ENCODE measurements at places on chromosomes 6 and 20.

- no peak for DNase-seq
Observed at GRCh38 chr6:137084865-137085617, 40.3 kb upstream of the IL20RA start.

DNA sequence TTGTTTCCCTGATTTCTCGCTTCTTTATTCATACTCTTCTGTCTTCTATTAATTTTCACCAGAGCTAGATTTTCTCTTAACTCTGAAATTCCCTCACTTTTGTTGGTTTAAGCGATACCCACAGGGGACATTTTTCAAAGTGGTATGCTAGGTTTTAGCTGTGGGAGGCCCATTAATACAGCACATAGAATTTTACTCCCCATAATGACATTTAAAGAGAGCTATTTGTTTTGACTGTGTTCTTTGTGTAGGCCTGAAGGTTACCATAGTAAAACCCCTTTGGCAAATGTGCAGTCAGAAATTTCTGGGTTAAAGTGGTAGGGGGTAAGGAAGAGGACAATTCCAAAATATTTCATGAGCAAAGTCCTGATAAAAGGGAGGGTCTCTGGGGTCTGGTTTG lies 721.1 kb upstream of the CITED2 start:
- DNase-seq, result no peak

- DNase-seq, result no peak
Observed at GRCh38 chr20:57756921-57757320, 47.1 kb upstream of the PMEPA1 start.

- DNase-seq, result no peak
Observed at GRCh38 chr6:2596222-2596621, 154.5 kb downstream of the MYLK4 start.

- DNase-seq, result no peak
Observed at GRCh38 chr6:149362289-149362688, 37.8 kb upstream of the SUMO4 start.

DNA sequence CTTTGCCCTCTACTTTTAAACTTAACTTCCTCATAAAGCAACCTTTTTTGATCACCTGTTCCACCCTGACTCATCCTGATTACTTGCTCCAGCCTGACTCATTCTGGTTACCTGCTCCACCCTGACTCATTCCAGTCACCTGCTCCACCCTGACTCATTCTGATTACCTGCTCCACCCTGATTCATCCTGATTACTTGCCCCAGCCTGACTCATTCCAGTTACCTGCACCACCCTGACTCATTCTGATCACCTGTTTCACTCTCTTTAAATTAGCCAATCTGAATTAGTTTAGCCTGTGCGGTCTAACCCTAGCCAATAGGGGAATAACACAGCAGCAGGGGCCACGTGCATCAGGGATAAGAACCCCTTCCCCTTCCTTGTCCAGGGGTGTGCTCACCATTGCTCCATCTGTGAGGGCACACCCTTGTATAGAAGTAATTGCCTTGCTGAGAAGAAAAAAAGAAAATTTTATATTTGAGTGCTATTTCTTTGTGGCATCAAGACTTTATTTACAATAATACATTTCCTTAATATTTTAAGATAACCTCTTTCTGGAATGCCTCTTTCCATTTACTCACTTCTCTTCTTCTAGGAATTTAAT lies 17.9 kb downstream of the HLA-G start:
- no peak for DNase-seq

DNA sequence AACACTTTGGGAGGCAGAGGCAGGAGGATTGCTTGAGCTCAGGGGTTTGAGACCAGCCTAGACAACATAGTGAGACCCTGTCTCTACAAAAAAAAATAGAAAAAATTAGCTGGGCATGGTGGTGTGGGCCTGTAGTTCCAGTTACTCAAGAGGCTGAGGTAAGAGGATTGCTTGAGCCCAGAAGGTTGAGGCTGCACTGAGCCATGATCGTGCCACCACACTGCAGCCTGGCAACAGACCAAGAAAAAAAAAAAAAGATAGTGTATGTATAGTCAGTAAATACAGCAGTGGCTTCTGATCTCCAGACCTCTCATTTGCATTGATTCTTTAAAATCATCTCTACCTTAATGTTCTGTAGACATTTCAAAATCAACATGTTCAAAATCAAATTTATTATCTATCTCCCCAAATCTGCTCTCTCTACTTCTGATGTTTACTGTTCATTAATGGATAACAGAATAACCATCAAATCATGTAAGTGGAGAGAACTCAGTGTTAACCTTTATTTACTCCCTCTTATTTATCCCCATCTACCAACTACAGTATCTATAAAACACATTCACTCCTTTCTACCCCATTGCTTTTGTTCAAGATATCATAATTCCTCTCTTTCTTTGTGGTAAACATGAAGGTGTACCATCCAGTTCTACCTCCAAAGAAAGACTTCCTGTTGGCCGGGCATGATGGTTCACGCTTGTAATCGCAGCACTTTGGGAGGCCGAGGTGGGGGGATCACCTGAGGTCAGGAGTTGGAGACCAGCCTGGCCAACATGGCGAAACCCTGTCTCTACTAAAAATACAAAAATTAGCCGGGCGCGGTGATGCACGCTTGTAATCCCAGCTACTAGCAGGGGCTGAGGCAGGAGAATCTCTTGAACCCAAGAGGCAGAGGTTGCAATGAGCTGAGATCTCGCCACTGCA lies 7.7 kb downstream of the PROCR start:
- DNase-seq, result no peak

DNA sequence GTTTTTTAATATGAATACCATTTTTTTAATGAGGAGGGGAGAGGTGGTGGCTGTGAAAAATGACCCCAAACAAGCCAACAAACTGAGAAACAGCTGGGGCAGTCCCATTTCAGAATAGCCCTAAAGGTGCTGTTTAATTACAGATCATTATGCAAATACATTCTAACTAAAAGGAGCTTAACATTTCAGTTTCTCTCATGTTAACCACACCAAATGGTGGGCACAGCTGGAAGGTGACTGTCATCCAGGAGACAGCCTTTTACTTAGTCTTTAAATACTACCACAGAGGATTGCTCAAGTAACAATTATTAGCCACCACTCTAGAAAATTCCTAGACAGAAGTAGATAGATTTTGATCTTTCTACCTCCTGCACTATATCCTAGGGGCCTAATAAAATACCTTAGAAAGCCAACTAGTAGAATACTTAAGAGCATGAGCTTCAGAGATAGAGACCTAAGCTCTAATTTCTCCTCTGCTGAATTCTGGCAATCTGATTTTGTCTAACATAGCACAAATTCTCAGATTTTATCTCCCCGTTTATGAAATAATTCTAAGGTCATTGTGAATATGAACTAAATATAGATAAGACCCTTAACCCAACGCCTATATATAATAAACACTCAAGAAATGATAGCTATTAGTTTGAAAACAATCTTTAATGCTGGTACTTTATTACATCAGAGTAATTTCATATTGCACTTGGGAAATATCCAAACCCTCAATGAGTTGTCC lies 615.1 kb upstream of the NRSN1 start:
- no peak for DNase-seq

- DNase-seq, result peak; percentile 82
Observed at GRCh38 chr20:31968291-31969126, 558 bp downstream of the XKR7 start.

- no peak for DNase-seq
Observed at GRCh38 chr20:14951707-14952418, 614.5 kb upstream of the FLRT3 start.

DNA sequence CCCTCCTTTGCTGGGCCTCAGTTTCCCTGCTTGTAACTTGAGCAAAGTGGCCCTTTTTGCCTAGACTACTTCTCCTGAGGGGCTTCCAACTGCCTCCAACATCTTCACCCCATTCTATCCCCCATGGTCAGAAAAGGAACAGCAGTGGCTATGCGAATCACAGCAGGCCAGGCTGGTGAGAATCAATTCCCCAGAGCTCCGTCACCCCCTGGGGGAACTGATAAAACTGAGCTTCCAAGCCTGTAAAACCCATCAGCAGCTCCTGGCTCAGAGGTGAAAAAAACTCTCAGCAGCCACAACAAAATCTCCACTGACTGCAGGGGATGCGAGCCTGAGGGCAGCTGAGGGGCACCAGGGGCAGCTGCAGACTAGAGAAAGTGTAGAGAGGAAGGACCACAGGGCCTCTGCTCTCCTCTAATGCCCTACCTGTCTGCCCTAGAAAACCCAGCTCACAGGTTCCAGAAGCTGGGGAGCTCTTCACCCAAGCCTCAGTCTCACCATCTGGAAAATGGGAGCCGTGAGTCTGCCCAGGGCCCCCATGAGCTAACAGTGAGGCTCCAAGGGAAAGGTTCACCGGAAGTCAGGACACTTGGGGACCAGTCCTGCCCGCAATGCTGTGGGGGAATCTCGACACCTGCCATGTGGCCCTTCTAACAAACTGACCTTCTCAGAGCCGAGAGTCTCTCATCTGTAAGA lies 120.6 kb downstream of the GRM4 start:
- DNase-seq, result no peak

DNA sequence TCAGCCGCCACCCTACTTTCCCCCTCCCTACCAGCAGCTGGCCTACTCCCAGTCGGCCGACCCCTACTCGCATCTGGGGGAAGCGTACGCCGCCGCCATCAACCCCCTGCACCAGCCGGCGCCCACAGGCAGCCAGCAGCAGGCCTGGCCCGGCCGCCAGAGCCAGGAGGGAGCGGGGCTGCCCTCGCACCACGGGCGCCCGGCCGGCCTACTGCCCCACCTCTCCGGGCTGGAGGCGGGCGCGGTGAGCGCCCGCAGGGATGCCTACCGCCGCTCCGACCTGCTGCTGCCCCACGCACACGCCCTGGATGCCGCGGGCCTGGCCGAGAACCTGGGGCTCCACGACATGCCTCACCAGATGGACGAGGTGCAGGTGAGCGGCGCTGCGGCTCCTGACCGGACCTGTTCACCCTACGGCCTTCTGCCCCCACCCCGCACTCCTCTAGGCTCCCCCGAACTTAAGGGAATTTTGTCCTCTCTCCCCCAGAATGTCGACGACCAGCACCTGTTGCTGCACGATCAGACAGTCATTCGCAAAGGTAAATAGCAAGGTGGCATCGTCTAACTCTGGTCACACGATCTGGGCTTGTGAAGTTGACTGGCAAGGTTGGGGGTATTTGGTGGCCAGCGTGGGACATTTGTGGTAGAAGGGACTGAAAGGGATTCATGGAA lies 2.3 kb downstream of the TFAP2C start:
- no peak for DNase-seq

GRCh38 chr6:132505158-132505557 lies 7.8 kb downstream of the STX7 start:
- no peak for DNase-seq

DNA sequence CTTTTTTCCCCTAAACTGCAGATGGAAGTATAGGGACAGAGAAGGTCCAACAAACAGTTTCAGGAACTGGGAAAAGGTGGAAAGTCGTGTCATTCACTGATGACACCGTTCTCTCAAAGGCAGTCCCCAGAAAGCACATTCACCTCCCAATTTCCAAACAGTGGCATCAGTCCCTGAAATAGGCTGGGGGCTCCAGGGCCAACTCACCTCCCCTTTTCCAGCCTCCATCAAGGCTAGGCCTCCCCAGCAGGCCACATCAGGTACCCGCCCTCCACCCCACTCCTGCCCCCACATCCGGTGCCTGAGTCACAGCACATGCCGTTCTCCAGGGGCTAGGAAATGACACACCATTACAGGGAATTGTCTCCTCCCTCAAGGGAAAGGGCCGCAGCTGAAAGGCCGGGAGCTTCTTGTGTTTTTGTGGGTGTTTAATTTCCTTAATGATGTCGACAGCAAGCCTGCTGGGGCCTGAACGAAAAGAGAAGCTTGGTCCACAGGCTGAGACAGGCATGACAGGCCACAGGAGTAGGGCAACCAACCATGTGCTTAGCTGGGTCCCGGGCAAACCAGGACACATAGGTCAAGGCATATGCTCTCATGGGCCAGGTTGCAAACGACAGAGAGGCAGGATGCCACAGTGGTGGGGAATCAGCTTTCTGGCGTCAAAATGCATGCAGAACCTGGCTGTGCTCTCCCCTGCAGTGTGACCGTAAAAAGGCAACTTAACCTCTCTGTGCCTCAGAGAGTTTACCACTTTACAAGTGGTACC lies 39.2 kb downstream of the ZMYND8 start:
- DNase-seq, result no peak
